NCI-H2107 (cell line): ENCODE measurements at places on chromosomes 1 and 21.

- no peak for DNase-seq
Observed at GRCh38 chr1:48002142-48002541, 5.0 kb upstream of the TRABD2B start.

DNA sequence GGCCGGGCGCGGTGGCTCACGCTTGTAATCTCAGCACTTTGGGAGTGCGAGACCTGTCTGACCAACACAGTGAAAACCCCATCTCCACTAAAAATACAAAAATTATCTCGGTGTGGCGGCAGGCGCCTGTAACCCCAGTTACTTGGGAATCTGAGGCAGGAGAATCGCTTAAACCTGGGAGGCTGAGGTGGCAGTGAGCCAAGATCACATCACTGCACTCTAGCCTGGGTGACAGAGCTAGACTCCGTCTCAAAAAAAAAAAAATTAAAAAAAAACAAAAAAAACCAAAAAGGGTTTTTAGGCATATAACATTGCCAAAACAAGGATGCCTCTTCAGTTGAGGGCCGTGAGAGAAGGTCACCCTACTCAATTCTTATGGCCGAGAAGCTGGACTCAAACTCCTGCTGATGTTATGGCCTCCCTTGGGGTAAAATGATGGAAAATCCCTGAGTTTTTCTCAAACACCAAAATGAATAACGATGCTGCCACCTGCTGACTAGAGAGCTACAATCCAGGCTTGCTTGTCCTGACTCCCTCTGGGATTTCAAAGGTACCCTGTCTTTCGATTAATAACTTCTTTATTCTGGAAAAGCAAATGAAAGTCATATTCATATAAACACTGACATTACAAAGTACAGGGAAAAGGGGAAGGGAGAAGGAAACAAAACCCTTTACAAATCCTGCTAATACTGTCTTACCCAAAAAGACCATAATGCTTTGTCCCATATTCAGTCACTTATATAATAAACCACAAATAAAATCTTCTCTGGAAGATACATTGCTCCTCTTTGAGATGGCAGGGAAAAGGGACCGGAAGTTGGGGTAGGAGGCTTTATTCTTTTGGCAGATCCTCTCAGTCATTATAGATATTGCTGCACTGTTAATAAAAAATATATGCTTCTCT is 10.7 kb downstream of the RAB42 start:
- no peak for DNase-seq

DNA sequence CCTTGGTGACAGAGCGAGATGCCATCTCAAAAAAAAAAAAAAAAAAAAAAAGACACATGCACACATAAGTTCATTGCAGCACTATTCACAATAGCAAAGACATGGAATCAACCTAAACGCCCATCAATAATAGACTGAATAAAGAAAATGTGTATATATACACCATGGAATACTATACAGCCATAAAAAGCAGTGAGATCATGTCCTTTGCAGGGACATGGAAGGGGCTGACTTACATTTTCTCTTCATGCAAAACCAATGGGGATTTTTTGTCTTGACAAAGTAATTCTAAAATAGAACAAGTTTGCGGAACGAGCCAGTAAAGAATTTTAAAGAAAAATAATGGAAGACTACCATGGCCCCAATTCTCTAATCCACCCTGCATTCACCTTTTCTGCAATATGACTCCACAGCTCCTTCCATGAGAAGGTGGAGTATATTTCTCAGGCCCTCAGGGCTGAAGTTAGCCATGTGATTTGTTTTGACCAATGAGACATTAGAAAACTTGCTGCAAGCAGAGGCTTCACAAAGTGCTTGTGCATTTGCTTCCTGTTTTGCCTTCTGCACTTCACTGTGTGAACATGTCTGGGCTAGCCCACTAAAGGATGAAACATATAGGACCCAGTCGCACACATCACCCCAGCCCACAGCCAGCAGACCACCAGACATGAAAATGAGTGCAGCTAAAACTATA is 78.8 kb upstream of the NR5A2 start:
- no peak for DNase-seq

- no peak for DNase-seq
Observed at GRCh38 chr1:245143849-245144248, 10.9 kb upstream of the KIF26B start.

- no peak for DNase-seq
Observed at GRCh38 chr1:17237561-17237903, 11.4 kb upstream of the PADI3 start.

- DNase-seq: no peak
Observed at GRCh38 chr1:23224739-23225648, 7.7 kb upstream of the HTR1D start.

DNA sequence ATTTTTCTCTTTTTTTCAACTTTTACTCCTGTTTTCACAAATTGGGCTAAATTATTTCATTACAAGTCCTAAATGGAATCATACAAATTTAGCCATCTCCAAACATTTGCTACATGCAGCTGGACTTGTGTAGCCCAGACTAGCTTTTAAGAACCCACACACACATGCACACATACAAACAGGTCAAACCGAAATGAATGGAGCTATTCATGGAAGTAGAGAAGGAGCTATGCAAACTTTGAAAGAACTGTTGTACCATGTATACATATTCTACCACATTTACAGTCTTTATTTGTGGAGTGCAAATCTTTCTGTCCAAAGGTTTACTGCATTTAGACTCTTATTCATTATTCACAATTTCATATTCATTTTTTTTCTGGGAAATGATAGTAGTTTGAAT is 189.1 kb upstream of the RNPC3 start:
- DNase-seq: no peak

GRCh38 chr1:91708691-91709090 is 177.3 kb downstream of the TGFBR3 start:
- DNase-seq: no peak

GRCh38 chr1:145689922-145690321 is 17.2 kb downstream of the PDZK1 start:
- DNase-seq: no peak

DNA sequence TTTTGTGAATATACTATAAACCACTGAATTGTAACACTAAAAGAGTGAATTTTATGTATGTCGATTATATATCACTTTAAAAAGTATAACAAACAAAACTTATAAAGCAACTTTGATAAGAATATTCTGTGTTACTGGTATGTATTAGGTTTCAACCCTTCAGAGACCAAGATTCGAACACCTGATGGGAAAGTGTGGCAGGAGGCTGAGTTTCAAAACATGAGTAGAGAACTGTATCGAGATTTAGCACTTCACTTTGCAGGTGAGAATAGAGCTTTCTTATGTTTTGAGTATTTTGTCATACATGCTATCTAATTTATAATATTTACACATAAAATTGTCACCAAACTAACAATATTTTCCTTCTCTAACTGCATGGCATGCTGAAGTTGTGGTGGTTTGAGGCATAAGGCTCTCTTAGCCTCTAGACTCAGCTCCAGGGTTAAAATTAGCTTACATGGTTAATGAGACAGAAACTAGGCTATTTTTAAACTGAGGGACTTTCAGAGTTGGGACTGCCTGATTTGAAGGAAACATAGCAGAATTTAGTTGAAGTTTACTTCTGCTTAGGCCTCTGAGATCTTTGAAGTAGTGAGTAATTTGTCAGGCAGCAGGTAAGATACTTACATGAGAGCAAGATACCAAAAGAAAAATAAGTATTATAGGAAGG is 48.6 kb downstream of the CEP350 start:
- no peak for DNase-seq

GRCh38 chr1:41382480-41383090 is 21.4 kb downstream of the FOXO6 start:
- no peak for DNase-seq

- no peak for DNase-seq
Observed at GRCh38 chr1:213110349-213111300, 59.6 kb downstream of the RPS6KC1 start.

DNA sequence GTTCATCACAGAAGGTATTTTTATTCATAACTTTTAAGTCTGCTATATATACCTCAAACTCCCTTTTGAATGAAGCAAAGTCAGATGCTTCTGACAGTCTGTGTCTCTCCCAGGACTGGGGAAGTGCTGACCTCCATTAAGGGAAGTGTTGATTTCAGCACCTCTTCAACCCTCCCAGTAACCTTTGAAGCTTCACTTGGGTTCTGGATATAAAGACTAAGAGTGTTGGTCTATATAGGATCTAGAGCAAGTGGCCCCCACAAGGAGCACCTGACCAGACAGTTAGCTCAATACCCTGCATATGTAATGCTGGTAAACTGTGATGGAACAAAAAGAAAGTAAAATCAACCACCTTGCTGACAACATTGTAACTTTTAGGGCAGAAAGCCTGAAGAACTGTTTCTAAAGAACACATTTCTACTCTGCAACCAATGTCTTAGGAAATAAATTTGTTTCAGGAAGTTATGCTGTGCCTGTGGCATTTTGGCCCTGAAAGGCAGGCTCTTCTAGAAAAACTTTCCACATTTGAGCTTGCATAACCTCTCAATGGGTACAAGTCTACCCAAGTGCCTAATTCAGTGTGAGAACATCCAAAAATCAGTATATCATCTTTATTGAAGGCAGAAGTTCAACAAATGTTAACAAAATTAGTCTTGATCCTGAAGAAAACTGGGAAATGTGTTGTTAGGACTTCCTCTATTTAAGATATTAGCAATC is 865 bp upstream of the PTPN22 start:
- DNase-seq: no peak

GRCh38 chr21:35965699-35966098 is 94.6 kb downstream of the SETD4 start:
- no peak for DNase-seq

GRCh38 chr1:61259379-61260148 is 177.2 kb downstream of the NFIA start:
- no peak for DNase-seq

GRCh38 chr1:6889875-6890480 is 104.7 kb downstream of the CAMTA1 start:
- DNase-seq: no peak

- DNase-seq: no peak
Observed at GRCh38 chr1:109478806-109479205, 4.9 kb upstream of the ATXN7L2 start.

DNA sequence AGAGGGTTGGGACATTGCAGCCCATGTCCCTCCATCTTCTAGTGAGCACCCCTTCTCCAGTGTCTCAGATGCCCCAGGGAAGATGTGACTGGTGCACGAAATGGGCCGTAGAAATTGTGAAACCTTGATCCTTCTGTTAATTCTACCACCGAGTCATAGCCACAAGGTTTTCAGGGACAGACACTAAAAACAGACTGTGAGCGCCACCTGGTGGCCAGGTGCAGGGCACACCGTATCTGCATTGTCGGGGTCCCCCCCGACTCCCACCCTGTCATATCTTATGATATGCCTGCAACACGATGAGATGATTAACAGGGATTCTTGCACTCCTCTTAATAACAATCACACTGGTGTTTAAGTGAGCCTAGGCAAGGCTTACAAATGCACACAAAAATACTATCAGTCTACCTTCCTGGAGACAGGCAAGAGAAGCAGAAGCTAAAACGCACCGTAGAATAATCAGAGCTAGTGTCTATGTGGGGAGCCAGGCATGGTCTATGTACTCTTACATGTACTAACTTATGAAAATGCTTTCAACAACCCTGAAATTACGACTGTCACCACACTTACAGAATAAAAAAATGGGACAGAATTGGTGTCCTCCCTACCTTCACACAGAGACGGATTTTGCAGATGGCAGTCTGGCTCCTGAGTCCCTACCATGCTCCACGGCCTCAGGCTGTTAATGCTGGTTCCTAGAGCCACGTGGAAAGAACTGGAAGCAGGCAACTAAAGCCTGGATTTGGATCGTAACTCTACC is 57.9 kb downstream of the FHAD1 start:
- peak; percentile 59 for DNase-seq

GRCh38 chr1:60821156-60821555 is 261.2 kb upstream of the NFIA start:
- no peak for DNase-seq

GRCh38 chr1:24374891-24375786 is 38.4 kb downstream of the STPG1 start:
- DNase-seq: no peak

DNA sequence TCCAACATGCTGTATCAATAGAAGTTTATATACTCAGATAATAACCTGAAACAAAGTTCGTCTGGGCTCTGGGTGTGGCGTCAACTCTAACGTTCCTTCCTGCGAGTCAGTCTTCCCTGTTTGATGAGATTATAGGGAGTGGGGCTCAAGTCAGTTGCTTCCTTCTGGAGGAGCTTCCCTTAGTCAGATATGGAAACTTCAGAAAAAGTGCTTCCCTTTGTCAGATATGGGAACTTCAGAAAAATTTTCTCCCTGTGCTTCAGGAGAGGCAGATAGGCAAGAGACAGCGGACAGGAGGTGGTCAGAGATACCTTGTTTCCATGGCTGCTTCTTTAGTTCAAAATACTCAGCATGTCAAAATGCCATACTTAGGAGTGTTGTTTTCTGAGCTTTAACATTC is 51.1 kb upstream of the PRDX6 start:
- no peak for DNase-seq

GRCh38 chr1:205812271-205812877 is 624 bp downstream of the SLC41A1 start:
- no peak for DNase-seq

- no peak for DNase-seq
Observed at GRCh38 chr1:158996998-158997397, 12.7 kb upstream of the IFI16 start.

DNA sequence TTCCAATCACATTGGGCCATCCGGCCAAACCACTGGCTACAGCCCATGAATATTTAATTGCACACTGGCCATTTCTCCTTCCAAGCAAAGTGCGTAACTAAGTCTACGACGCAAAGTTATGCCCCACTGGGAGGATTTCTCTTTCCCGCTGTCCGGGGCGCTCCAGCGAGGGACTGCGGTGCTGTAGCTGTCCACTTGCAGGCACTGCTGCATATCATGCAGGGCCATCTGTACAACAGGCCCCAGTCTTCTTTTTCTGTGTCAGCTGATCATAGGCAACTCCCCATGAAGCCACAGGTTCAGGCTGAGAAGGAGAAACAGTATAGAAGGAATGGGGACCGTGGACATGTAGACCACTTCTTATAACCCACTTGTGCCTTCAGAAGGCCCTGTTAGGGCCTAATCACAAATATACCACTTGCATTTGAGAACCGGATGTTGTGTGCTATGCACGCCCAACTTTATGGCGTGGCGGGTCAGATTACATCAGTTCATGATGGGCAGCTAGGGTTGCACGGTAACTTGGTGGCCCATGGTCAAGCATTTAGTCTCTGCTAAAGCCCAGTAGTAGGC is 58.0 kb downstream of the ADSS2 start:
- no peak for DNase-seq
